ENCODE measurements at places on chromosomes 6 and 20.

DNA sequence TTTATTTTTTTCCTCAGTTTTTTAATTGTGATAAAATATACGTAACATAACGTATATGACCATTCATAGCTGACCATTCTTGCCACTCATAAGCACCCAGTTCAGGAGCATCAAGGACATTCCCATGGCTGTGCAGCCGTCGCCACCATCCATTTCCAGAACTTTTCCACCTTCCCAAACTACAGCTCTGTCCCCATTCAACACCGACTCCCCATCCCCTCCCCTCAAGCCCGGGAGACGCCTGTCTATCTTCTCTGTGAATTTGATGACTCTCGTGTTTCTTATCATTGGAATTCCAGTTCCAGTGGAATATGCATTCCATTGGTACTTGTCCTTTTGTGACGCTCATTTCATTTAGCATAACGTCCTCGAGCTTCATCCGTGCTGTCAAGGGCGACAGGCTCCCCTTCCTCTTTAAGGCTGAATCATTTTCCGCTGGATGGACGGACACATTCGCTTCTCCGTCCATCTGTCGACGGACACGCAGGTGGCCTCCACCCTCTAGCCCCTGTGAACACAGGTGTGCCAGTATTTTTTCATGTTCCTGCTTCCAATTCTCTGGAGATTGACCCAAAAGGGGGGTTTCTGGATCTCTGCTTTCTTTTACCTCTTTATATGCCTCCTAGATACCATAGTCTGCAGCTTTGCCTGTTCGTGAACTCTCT lies 88.1 kb downstream of the YTHDF1 start:
- DNase-seq = no peak

DNA sequence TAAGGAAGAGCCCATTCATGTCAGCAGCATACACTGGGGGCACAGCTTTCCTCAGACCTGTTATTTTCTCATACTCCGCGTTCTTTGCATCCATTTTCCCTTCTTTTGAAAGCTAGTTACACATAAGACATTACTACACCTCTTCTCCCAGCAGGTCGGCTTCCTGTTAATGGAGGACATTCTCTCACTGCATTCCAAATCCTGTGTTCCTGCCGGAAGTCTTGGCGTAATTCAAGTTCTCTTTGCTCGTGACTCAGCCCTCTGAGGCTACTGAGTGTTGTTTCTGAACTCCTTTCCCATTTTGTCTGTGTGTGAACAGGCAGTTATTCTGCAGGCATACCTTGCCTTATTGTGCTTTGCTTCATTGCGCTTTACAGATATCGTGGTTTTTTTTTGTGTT lies 97.5 kb upstream of the ZBTB24 start:
- DNase-seq = no peak

GRCh38 chr6:14584450-14584849 lies 466.9 kb downstream of the CD83 start:
- no peak for DNase-seq

- DNase-seq = no peak
These were observed 325.0 kb upstream of the AGPAT4 start for GRCh38 chr6:161598896-161599295.

DNA sequence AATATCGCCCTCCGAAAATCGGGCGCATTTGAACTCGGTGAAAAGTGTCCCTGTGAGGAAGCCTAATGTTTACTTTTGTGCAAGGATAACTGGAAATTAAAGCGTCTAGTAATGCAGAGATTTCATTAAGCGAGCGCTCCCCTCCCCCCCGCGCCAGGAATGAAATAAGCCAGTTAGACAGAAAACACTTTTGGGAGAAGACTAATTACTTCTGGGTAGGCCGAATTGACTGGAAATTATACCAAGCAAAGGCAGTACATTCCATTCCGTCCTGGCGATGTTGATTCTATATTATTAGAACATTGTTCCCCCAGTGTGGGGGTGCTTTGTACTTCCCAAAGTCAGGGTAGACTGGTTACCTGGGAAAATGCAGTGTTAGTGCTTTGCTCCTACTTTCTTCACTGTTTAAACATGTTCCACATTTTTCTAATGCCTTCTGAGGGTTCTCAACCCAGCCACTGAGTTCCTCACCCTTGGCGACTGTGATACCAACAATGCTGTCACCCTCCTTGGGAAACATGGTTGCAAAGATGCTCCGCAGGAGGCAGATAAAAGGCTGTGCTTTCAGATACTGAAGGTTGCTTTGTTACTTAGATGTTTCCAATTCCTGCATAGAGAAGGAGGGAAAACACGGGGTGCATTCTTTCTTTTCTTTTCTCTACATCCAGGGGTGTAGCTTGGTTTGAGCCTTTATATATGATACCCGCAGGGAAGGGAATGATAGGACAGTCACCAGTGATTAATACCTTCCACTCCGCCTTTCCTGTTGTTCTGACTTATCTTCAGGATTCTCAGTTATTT lies 2.6 kb downstream of the GJA1 start:
- no peak for DNase-seq

DNA sequence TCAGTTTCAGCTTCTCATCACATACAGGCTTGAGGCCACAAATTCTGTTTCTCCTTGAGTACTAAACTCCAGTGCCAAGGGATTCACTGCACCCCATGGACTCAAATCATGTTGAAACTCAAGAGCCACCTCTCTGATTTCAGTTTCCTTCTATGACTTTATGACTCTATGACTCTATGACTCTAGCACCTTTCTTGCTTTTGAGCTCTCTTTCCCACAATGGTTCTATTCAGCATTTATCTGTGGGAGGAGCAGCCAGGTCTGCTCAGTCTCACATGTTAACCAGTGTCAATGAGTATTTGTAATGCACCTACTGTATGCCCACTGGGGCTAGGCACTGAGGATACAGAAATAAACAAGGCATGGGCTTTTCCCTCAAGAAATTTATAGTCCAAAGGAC lies 14.6 kb upstream of the SLC22A2 start:
- DNase-seq = no peak

- no peak for DNase-seq
These were observed 507.7 kb upstream of the SLC35B3 start for GRCh38 chr6:8943073-8943472.

DNA sequence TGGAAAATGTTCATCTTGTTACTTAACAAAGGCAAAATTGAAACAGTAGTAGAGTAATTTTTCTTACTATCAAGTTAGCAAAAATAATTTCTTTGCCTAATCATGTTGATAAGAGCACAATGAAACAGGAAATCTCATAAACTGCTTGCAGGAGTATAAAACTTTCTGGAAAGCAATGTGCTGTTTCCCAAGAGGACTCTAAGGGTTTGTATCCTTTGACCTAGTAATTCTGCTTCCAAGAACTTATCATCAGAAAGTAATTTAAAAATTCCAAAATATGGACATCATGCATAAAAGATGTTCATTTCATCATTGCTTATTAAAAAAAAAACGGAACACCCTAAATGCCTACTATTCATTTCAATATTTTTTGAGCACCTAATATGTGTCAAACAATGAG lies 46.1 kb upstream of the TNFAIP3 start:
- DNase-seq = no peak

GRCh38 chr20:41142919-41143318 lies 5.6 kb downstream of the PLCG1 start:
- peak; percentile 26 for DNase-seq

DNA sequence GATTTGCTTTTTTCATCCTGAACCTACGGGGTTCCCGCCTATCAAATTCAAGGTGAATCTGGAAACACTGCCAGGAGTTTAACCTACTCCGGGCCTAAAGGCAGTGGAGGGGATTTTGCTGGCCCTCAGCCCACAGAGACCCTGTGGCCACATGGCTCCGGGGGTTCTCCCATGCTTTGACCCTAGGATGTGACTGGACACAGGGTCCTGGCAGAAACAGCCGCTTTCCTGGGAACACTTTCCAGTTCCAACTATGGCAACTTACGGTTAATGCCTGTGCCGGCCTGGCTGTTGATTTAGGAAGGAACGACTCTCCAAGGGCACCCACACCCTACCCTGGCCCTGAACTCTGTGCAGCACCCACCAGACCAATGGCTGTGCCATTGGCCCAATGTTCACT lies 141.7 kb upstream of the RPS6KA2 start:
- DNase-seq = no peak

GRCh38 chr20:38112261-38112929 lies 52.7 kb downstream of the TGM2 start:
- no peak for DNase-seq

DNA sequence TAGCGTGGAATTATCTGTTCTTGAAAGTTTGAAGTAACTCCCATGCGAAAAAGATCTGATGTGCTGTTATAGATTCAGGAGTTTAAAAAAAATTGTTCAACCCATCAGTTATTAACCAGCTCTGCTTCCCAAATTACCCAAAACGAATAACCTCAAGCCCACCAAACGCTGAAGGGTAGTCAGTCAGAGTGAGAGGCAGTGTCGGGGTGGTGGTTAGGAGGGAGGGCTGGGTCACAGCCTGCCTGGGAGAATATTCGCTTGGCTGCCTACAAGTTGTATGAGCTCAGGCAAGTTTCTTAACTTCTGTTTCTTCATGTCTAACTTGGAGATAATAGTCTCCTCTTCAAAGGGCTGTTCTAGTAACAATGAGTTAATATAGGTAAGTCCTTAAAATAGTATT lies 114.6 kb downstream of the JPH2 start:
- DNase-seq = no peak

GRCh38 chr20:44866703-44867335 lies 18.7 kb upstream of the YWHAB start:
- no peak for DNase-seq

- no peak for DNase-seq
These were observed 4.1 kb upstream of the PHACTR2 start for GRCh38 chr6:143673669-143674068.

DNA sequence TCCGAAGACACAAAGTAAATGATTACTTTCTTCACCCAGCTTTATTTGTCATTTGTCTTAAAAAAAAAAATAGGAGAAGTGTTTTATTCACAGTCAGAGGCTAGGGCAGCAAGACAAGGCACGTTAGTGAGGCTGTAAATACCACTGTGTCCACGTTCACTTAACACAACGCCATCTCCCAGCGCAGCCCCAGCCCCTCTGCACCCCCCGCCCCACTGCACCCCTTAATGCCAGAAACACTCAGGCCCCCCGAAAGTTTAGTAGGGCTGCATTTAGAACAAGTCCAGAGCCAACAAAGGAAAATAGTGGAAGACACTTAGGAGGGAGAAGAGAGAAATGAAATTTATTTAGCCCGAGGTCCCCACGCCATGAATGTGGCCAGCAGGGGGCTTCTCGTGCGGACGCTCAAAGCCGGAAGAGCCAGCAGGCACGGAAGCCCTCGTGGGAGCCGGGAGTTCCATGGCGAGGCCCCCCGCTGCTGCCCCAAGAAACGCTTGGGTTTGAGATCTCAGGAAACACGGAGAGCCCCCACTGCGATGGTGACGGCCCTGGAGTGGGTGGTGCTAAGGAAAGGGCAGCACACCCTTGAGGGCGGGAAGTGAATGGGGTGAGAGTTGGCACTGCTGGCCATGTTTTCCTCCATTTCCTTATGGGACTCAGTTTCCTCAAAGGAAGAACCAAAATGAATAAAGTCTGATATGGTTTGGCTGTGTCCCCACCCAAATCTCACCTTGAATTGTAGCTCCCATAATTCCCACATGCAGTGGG lies 50.2 kb downstream of the IYD start:
- peak; percentile 53 for DNase-seq

DNA sequence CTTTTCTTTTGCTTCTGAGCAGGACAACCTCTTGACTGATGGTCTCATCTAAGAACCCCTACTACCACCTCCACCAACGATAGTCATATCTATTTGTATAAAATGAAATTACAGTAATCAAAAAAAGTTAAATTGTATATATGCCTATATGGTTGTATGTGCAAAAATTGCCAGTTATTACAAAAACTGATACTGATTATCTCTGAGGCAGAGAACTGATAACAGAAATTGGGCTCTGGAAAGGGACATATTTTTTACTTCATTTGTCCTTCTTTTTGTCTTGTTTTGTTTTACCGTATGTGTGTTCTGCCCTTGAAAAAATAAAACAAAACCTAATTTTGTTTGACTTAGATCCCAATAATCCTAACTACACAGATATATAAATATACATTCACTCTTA lies 574.4 kb upstream of the NOX3 start:
- no peak for DNase-seq

- DNase-seq = no peak
These were observed 38.4 kb upstream of the PRND start for GRCh38 chr20:4683261-4683660.

- DNase-seq = peak; percentile 53
These were observed 622 bp downstream of the SS18L1 start for GRCh38 chr20:62143957-62144825.

DNA sequence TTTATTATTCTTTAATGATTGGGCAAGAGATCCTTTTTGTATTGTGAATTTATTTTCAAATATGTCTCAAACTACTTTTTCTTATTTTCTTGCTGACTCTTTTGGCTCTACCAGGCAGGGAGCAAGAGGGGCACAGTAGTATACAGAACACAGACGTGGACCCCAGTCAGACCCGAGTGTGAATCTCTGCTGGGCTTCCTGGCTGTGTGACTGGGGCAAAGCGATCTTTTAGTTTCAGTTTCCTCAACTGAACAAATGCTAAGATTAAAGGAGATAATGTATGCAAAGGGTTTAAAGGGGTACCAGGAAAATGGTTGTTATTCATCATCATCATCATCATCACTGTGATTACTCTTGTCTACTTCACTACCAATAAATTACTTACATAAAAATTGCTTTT lies 317.5 kb downstream of the HIVEP2 start:
- no peak for DNase-seq

DNA sequence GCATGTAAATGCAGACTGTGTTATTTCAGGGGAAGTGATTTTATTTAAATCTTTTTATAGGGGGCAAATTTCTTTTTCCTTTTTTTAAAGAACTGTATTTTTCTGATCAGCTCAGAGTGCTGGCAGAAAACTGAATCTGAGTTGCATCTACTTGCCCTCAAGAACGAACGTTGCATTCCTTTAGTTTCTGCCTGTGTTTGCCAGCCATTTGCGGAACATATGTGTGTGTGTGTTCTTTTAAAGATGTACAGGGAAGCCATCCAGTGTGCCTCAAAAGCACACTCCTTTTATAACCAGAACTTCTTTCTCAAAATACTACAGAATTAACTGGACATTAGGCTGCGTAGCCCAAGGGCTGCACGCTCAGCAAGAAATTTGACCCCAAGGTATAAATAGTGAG lies 25.8 kb upstream of the INSM1 start:
- no peak for DNase-seq

GRCh38 chr6:133806382-133807140 lies 82.4 kb upstream of the TCF21 start:
- no peak for DNase-seq

DNA sequence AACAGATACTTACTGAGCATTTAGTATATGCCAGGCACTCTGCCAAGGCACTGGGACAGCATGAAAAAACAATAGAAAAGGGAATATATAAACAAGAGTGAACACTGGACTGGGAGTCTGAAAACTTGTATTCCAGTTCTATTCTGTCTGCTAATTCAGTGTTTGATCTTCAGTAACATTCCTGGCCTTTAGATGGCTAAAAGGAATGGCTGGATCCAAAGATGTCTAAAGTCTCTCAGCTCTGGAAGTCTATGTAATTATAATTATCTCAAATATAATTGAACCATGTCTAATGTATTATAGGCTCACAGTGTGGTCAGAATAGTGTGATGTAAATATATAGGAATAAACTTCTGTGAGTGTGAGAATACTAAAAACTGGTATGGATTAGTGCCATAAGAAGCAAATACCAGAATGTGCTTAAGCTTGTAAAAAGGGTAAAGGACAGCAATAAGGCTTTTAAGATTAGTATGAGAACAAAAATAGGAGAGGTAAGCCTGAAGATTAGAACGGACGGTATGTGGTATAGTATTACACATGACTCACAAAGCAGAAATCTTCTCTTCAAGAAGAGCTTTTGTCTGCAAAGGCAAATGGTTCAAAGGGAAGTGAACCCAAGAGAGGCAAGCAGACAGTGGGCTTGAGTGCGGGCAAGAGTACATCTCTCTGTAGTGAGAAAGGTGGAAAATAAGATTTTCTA lies 68.5 kb downstream of the TMEM200A start:
- DNase-seq = no peak

All from activated CD4-positive, alpha-beta T cell treated with anti-CD3 and anti-CD28 coated beads for 4 hours (primary cell).